Natural killer cell treated with Interleukin-12 subunit alpha and Interleukin-12 subunit beta and Interleukin-15 and Interleukin-18, amount 100 ng/mL, for 72 hours (primary cell): ENCODE measurements at places on chromosomes 5 and 9. TPM values are rescaled to one million over a fixed set of nuclear protein-coding genes. Genes with fewer than 3 reads are reported as not detected.
A peak's percentile ranks its signal among the peaks of the same experiment; 100 is the strongest.

DNA sequence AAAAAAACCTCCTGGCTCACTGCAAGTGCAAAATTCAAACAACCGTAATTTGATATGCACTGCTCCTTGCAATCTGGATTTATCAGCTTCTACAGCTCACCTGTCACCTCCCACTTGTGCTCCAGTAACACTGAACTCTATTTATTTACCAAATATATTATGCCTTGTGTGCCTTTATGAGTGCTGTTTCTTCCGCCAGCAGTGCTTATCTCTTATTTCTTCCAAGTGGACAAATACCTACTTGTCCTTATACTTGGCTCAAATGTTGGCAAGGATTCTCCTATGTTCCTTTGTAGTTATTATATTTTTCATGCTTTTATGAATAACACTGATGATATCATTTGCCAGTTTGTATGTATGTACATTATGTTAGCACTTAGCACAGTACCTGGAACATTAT, 145.7 kb upstream of the ARRDC3 start:
- peaks cover 4% of the 10 kb centered on the region for H3K36me3 ChIP-seq
- no peak overlapping the region for H3K4me3 ChIP-seq
- H3K4me1 ChIP-seq: no peaks in the 10 kb centered on the region
- H3K27ac ChIP-seq: no peak overlapping the region

DNA sequence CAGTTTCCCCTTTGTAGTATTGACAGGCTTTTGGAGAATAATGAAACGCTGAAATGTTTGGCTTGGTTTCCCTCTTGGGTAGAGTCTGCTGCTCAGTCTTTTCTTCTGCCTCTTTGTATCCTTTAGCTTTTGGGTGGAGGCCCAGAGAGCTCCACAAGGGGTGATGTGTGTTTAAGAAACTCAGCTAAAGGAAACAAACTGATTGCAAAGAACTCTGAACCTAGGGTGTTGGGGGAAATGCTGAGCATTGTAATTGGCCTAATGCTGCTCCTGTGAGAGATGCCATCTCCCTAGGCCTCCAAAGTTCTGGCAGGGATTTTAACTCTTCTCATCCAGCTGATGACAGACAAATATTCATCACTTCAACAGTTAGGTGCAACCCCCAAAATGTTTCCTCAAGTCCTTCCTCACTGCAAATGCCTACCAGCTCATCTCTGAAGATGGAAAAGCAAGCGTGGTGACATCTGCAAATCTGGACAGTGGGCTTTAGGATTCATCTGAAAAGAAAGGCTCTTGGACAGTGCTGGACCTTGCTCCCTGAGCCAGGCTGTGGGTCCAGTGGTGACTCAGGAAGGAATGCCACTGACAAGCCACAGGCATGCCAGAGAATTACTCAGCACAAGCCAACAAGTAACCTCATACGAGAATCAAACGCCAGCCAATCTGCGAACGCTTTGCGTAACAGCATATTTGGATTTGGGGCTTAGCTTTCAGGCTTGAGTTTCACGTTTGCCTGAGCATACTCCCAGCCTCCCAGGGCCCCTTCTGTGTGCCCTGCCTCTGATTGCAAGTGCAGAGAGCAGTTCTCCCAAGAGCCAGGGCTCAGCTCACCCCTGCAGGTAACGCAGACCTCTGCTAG, 30.5 kb upstream of the ZSWIM6 start:
- H3K4me3 ChIP-seq: no peak overlapping the region
- no peaks in the 10 kb centered on the region for H3K36me3 ChIP-seq
- DNase-seq: no peak

DNA sequence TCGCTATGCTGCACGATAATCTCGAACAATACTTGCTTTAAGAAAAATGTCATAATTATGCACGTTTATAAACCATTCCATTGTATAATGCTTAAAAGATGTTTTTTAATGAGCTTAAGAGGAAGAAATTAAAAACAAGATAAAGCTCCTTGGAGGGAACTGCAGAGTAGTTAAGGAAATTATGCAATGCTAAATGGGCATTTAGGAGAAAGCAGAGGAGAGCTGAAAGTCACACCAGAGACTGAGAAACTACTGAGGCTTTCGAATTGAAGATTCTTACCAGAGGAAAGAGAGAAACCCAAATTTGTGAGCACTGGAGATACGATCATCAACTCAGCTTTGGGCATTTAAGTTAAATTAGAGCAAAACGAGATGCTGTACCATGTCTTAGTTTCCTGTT, 119.4 kb downstream of the CDH10 start:
- no peaks in the 10 kb centered on the region for H3K36me3 ChIP-seq
- no peak overlapping the region for H3K4me3 ChIP-seq

The PCA3 gene
- total RNA-seq: not detected

GRCh38 chr5:149147676-149148075, 6.4 kb downstream of the ABLIM3 start:
- DNase-seq: no peak
- no peak overlapping the region for H3K27ac ChIP-seq
- no peaks in the 10 kb centered on the region for H3K4me1 ChIP-seq
- H3K36me3 ChIP-seq: no peaks in the 10 kb centered on the region

The OBP2B gene
- total RNA-seq: not detected

GRCh38 chr9:110655754-110656641, 12.6 kb upstream of the MUSK start:
- H3K36me3 ChIP-seq: no peaks in the 10 kb centered on the region
- H3K27ac ChIP-seq: no peak overlapping the region
- H3K4me3 ChIP-seq: no peak overlapping the region
- no peaks in the 10 kb centered on the region for H3K4me1 ChIP-seq

- H3K27me3 ChIP-seq: peaks cover 2% of the 10 kb centered on the region
- H3K4me1 ChIP-seq: peaks cover 36% of the 10 kb centered on the region
- H3K27ac ChIP-seq: no peak overlapping the region
Observed at GRCh38 chr5:74642543-74642863, 2.0 kb upstream of the ENC1 start.

DNA sequence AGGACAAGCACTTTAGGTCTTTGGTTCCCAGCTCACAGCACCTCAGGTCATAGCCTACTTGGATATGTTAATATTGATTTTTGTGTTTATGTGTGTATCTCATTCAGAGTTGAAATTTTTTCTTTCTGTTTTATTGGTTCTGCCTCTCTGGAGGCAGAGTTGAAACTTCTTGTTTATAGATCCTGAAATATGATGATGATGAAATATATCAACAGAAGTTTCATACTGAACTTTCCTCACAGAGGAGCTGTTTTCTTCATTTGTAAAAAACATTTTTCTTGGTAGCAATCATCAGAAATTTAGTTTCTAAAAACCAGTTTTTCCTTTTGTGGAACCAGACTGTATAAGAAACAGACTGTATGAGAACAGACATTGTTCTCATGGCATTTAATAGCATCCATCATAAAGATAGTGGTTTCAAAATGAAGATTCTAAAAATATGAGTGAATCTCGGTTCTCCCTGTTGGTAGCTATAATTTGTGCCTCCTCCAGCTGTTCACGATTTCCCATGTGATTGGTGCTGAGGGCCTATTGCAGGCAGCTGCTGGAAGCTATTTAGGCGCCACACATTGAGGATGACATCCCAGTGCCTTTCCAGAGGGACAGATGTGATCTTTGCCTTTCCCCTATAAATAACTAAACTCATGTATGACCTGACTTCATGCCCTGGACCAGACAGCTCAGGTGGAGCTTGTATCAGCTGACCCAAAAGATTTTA, 39.5 kb upstream of the CFAP157 start:
- no peak for DNase-seq
- no peak overlapping the region for H3K27ac ChIP-seq
- H3K27me3 ChIP-seq: no peaks in the 10 kb centered on the region
- no peaks in the 10 kb centered on the region for H3K36me3 ChIP-seq
- no peak overlapping the region for H3K4me3 ChIP-seq

- no peak overlapping the region for H3K27ac ChIP-seq
- no peak overlapping the region for H3K4me3 ChIP-seq
- H3K36me3 ChIP-seq: no peaks in the 10 kb centered on the region
- DNase-seq: no peak
- H3K4me1 ChIP-seq: no peaks in the 10 kb centered on the region
- no peaks in the 10 kb centered on the region for H3K27me3 ChIP-seq
Observed at GRCh38 chr5:108947164-108947563, 199.5 kb downstream of the FER start.

DNA sequence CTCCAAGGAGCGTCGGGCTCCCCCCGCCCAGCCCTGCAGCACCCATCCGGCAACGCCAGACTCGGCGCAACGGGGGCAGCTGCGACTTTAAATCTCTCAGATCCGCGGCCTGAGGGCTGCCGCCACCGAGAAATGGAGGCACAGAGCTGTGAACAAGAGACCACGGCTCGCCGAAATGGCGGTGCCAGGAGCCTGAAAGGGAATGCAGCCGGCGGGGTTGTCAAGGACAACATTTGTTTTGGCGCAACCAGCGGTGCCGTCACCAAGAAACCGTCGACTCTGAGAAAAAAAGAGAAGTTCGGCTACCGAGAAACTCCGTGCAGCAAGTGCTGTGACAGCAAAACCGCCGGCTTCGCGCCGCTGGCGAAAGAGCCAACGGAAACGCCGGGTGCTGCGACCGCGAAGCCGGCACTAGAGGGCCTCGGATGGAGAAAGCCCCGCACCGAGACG, 2.1 kb upstream of the ANXA2R start:
- no peaks in the 10 kb centered on the region for H3K27me3 ChIP-seq
- peak overlapping the region; percentile 92 for H3K27ac ChIP-seq
- H3K4me3 ChIP-seq: peak overlapping the region; percentile 96
- no peaks in the 10 kb centered on the region for H3K36me3 ChIP-seq
- peak; percentile 92 for DNase-seq

The SHISAL2B gene
- not detected for total RNA-seq
